Right ventricle myocardium superior (tissue), 1 donor: ENCODE measurements at places on chromosomes 4 and X. TPM values are rescaled to one million over a fixed set of nuclear protein-coding genes. Genes with fewer than 3 reads are reported as not detected.

DNA sequence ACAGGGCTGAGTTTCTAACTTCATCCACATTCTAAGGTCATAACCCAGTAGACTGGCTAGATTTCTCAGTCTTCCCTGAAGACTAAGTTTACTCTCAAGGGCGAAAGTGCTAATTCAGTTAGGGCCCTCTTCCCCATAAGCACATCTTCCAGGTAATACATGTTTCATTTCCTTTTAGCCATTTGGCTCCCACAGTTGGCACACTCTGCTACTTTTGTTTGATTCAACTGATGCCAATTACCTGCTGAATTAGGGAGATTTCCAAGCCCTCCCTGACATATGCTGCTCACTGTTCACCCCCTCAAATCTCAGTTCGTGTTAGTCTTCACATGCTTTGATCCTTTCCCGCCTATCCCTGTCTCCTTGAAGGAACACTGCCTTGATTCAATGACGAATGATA is 17.0 kb upstream of the WDR17 start:
- DNase-seq = no peak

The AKAP14 gene
- total RNA-seq = not detected

The ADGRG4 gene
- total RNA-seq = not detected

The TNIP3 gene
- not detected for total RNA-seq

DNA sequence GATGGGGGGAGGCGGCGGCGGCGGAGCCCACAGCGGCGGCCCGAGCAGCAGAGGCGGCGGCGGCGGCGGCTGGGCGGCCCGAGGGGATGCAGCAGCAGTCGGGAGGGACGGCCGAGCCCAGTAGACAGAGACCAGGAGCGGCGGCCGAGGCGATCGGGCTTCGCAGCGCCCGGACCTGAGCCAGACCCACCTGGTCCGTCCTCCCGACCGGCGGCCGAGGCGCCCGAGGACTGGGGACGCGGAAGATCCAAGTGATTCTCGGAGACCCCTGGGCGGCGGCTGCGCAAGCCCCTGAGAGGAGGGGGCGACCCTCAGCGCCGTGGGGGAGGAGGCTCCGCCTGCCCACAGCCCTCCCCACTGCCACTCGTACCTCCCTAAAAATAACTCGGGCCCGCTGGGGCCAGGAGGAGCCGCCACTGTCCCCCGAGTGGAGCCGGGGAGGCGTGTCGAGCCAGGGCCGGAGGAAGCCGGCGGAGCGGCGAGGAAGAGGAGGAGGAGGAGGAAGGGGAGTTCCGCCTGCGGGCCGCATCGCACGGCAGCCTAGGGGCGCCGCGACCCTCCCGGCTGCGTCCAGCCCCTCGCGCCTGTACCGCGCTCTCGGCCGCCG is 608 bp downstream of the RAPGEF2 start:
- DNase-seq = peak; percentile 74

The AMTN gene
- not detected for total RNA-seq

DNA sequence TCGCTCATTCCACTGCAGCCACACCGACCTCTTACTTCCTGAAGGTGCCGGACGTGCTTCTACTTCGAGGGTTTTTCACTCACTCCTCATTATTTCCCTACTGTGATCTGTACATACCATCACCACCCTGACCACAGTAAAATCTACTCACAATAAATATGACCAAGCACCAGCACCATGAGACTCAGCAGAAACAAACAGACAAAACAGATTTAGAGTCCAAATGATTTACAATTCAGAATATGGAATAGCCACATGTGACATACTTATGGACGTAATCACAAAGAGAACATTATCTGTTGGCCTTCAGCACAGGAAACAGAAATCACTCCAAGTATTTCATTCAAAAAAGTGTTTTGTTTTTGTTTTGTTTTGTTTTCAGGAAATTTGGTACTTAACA is 16.1 kb upstream of the KLB start:
- no peak for DNase-seq

DNA sequence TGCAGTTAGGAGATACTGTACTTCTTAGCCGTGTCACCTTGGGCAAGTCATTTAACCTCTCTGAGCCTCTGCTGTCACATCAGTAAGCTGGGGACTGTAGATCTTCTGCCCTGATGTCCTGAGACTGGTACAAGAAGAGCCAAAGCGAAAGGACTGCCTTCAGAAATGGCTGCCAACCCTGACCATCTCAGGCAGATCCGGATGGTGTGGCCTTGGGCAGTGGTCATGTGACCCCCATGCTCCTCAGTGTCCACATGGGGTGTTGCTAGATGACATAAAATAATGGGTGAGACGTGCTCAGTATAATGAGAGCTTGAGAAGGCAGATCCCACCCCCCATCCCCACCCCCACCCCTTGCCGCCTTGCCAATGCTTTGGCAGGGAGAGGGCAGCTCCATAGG is 60.4 kb upstream of the MTM1 start:
- DNase-seq = no peak

The GPR82 gene
- total RNA-seq = 0.08 TPM

The RPS6KA6 gene
- total RNA-seq = 0.54 TPM

DNA sequence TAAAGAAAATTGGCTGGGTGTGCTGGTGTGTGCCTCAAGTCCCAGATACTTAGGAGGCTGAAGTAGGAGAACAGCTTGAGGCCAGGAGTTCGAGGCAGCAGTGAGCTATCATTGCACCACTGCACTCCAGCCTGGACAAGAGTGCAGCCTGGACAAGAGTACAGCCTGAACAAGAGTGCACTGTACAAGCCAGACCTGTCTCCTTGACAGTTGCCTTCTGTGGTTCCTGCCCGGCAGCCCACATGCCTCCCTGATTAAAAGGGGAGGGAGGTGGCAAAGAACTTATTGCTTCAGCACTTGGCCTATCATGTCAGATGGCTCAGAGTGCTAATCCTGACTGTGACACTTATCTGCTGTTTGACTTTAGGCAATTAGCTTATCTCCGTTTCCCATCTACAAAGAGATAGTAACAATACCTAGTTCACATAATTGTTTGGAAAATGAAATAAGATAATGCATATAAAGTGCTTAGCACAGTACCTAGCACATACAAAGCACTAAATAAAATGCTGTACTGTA is 249.1 kb downstream of the DCLK2 start:
- DNase-seq = no peak

DNA sequence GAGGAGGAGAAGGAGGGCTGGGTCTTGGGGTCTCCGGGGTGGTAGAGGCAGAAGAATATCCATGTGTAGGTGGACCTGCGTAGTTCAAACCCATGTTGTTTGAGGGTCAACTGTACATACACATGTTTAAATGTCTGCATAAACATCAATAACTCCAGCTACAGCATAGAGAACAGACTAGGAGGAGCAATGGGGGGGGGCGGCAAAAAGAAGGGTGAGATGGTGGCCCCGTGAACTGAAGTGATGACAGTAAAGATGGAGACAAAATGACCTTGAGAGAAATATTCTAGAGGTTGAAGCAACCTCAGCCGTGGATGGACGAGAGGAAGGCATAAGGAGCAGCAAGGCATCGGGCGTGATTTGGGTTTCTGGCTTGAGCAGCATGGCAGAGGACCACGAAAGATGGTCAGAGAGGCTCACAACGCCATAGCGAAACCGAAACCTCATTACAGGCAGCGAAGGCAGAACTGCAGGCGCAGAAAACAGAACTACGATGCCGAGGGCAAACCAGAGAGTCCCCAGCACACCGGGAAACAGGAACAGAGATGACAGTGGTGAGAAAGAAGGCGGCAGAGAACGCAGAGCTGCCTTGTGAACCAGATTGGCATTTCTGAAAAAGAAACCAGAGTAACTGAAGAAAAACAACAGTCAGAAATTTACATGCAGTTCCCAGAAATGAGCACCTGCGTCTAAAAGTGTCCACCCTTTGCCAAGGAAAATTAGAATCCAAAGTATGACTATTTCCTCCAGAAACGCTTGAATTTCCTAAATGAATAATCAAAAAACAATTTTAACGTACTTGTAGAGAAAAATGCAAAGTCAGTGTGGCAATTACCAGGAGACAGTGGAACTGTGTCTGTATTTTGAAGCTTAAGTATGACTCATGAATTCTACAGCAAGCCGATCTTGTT is 50.3 kb upstream of the ENPP6 start:
- peak; percentile 53 for DNase-seq

The PDLIM5 gene
- 979 TPM for total RNA-seq

The SMIM10 gene
- 4.6 TPM for total RNA-seq

The CXCL3 gene
- 0.75 TPM for total RNA-seq

DNA sequence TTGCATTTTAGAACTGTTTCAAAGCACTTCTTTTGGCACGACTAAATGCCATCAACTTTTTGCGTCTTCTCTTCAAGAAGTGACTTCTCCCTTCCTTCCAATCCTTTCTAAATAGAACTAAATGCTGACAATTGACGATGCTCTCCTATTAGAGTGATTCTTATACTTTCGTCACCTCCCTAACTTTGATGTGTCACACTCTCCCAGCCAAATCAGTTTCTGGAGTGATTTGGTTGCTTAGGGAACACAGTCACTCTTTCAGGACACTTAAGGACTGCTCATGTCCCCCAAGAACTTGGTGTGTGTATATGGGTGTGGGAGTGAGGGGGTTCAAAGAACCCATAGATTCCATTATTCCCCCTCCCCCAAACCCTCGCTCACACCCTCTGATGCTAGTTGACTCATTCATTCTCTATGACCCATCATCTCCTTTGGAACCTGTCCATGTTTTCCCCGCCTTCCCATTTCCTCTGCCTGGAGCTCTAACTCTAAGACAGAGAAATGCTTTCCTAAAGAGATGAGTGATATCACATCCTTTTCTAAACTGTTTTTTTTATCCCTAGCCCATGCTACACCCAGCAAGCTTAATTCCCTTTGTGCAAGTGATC is 26.8 kb upstream of the AREG start:
- DNase-seq = no peak

GRCh38 chr4:59987289-59987688 is 1212.8 kb upstream of the ADGRL3 start:
- DNase-seq = no peak

The PABPC1L2A gene
- not detected for total RNA-seq

The CLDN34 gene
- total RNA-seq = not detected

The USP26 gene
- total RNA-seq = not detected

GRCh38 chr4:65437102-65437501 is 233.2 kb downstream of the EPHA5 start:
- DNase-seq = no peak

- peak; percentile 81 for DNase-seq
Measured at GRCh38 chr4:145909281-145909715, 29.3 kb downstream of the ZNF827 start.

The ETDB gene
- not detected for total RNA-seq

The FATE1 gene
- total RNA-seq = 0.22 TPM

GRCh38 chr4:77734928-77735327 is 84.2 kb downstream of the CNOT6L start:
- DNase-seq = no peak

The SERPINA7 gene
- total RNA-seq = not detected

DNA sequence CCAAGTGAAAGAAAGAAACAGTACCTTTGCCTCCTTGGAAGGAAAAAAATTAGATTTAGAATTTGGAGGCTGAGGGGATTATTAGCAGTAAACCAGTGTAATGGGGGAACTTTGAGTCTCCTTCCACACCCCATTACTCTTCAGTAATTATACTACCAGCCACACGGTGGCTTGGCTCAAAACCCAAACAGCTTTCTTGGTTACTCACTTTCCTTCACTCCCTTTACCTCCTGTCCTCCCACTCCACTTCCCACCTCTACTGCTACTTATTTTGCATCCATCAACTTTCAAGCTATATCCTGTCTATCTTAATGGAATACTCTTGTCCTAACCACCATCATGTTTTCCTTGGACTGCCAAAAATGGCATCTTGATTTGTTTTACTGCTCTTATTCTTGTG is 310.6 kb upstream of the AADAT start:
- DNase-seq = no peak

DNA sequence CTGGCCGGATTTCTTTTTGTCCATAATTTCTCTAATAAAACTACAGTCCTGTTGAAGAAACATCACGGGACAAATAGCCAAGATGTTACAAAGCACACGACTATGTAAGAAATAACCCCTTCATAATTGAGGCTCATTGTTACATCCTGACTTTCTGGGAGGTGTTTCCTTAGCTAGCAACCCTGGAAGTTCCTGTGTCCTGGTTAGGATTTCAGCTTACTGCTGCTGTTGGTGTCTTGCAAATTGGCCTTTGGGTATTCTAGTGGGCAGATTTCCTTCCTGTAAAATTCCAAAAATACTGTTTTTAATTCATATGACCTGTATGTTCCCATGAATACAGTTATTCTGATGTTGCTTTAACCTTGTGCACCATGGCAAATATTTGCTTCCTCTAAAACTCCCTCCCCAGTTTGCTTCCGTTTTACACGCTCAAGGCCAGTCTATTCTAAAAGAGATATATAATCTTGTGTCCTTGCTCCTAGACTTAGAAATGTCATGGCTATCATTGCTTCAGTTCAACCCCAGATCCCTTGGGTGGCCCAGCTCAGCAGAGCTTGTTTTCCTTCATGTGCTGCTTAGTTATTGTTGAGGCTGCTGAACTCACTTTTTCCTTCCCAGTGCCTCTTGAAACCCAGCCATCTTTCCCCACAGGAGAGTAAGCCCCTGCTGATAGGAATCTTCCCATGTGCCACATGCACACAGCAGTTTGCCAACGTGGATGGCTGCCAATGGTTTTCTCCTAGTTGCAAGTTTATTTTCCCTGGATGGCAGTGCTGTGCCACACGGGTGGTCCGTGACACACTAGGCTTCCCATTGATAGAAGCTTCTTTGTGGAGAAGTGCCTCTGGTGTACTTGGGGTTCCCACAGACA is 75.8 kb downstream of the TSPAN7 start:
- no peak for DNase-seq

The C1QTNF7 gene
- 1.9 TPM for total RNA-seq

DNA sequence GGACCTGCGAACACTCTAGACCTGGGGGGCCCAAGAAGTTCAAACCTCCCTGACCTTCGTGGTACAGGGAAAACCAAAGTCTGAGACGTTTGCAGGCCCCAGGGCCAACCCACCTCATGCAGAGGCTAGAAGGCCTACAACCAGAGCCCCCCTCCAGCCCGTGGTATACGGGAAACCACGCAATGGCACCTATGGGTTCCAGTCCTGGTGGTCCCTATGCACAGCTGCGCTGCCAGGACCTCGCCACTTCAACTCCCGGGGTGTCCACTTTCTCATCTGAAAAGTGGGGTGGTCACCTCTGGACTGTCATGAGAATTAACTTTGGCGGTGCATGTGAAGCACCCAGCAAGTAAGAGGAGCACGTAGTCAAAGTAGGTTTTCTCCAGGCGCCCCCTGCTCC is 8.4 kb upstream of the MSX1 start:
- peak; percentile 25 for DNase-seq

The NUP62CL gene
- 0.46 TPM for total RNA-seq

- DNase-seq = no peak
Measured at GRCh38 chr4:81136161-81136905, 78.7 kb downstream of the PRKG2 start.

GRCh38 chrX:132277953-132278614 is 58.8 kb upstream of the RAP2C start:
- no peak for DNase-seq

GRCh38 chr4:16034010-16034748 is 49.6 kb downstream of the PROM1 start:
- no peak for DNase-seq

DNA sequence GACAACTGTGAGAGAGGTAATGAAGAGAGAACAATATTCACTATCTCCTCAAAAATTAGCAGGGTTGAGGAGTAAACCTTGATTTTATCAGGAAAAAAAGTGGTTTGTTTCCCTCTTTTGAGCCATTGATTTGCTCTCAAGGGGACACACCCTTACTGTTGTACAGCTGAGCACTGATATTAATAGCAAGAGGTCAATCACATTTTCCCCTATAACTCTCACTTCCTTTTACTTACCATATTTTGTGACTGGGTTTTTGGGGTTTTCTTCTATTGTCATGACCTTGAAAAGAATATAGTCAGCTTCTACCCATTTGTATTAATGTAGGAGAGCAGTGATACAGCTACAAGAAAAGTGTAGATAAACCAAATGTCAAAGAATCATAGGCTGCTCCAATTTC is 70.2 kb upstream of the LONRF3 start:
- no peak for DNase-seq

The COX7B2 gene
- total RNA-seq = not detected
